ENCODE measurements at places on chromosomes 2 and 18. TPM values are rescaled to one million over a fixed set of nuclear protein-coding genes. Genes with fewer than 3 reads are reported as not detected.

- no peak for DNase-seq
These were observed 27.9 kb downstream of the MARCHF4 start for GRCh38 chr2:216344206-216344949.

- no peak for DNase-seq
These were observed 1.7 kb upstream of the ONECUT2 start for GRCh38 chr18:57433482-57433881.

DNA sequence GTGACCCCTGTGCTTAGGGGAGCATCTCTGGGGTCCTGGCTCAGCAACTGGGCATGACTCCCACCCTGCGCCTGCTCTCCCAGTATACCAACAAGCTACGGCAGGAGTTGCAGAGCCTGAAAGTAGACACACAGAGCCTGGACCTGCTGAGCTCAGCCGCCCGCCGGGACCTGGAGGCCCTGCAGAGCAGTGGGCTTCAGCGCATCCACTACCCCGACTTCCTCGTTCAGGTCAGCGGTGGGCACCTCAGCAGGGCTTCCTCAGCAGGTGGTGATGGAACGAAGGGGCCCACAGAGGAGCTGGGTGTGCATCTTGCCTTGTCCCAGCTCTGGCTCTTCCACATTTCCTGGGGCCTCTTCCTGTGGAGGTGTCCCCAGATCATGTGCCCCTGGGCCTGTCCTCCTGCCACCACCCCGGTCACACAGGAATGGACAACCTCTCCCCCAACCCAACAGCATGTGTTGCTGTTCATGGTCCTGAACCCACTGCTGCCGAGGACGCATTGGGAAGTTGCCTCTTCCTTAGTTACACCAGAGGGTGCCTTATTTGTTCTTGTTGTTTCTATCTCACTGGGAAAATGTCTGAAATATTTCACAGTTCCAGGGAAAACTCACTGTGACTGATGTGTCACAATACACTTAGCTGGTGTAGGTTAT, 10.8 kb downstream of the PROM2 start:
- DNase-seq, result no peak

NEB gene
- 0.37 TPM for polyA plus RNA-seq
